ENCODE measurements at places on chromosomes 4 and X.

GRCh38 chr4:55615008-55615407 lies 21.1 kb downstream of the NMU start:
- no peak for DNase-seq

GRCh38 chr4:7960790-7961655 lies 21.4 kb upstream of the AFAP1 start:
- peak; percentile 45 for DNase-seq

DNA sequence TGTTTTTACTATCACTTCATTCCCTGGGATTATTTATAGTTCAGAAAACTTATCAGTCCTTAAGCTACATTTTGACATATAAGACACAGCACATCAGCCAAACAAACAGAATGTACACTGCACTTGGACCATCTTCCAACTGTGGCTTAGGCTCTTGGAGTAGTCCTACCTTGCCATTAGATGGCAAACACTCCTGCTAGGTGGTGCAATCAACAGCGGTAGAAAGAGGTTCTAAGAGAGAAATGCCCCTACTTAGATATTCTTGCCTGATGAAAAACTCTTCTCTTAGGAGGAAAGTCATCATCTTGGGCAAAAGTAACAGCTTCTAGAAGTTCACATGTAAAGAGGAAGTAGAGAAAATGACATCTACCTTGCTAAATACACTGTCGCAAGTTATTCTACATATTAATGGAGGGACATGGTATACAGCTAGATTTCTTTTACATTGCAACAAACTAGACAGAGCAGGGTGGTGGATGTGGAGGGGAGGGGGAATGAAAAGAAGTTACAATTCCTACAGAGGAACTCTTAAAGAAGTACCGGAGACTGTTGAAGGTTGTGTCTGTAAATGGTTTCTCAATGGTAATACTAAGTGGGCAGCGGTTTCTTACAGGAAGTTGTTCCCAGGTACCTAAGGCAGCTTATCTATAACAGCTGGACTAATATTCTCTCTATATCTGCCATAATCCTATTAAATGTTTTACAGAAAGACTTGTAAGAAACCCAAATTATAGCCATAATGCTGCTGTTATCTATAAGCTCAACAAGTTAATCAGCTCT lies 8.1 kb upstream of the STPG2 start:
- DNase-seq: no peak

GRCh38 chrX:19245711-19246269 lies 97.9 kb upstream of the PDHA1 start:
- no peak for DNase-seq

DNA sequence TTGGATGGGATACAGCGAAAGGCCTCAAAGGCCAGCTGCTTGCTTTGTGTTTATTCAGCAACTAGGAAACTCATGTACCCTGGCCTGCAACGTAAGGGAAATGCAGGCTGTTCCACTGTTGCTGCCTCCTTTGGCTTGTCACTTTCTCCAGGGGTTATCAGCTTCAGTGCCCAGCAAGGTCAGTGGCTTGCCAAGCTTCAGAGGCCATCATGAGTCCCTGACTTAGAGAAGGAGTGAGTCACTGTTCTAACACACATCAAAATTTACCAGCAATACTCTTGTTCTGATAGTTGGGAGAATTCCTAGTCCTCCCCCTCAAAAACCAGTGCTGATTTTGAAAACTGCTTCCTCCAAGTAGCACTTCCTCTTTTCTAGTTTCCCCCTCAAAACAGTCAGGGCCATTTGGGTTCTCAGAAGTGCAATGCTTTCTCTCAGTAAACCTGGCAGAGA lies 250.8 kb downstream of the ARHGAP24 start:
- DNase-seq: no peak

DNA sequence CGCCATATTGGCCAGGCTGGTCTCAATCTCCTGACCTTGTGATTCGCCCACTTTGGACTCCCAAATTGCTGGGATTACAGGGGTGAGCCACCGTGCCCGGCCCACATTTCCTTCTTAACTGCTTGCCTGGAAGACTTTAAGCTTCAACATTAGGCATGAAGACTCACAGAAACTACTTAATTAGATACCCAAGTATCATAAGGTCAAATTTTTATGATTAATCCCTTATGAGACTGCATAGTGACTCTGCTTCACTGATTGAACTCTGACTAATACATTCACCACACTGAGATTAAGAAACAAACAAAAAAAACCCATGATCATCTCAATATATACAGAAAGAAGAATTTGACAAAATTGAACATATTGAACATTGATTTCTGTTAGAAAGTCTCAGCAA lies 87.4 kb upstream of the KCTD8 start:
- DNase-seq: no peak

DNA sequence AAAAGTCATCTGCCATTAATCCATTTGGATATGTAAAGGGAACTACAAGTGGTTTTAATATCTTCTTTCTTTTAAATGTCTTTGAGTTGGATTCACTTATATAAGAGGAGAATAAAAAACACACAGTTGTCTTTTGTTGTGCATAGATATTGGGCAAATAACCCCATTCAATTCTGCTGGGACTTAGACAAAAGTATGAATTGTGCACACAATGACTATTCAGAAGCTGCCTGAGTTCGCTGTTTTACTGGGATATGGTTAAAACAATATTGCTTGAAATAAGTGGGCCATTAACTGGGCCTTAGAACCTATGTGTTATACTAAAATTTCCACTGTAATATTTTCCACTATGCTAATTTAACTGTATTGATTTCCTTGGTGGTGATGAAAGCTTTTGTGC lies 71.7 kb downstream of the PCYT1B start:
- DNase-seq: no peak

Data from activated gamma-delta T cell treated with anti-CD3 and anti-CD28 coated beads, Interleukin-2, amount 50 U/mL, for 16 hours (primary cell).